ENCODE measurements at places on chromosomes 16 and 17.

DNA sequence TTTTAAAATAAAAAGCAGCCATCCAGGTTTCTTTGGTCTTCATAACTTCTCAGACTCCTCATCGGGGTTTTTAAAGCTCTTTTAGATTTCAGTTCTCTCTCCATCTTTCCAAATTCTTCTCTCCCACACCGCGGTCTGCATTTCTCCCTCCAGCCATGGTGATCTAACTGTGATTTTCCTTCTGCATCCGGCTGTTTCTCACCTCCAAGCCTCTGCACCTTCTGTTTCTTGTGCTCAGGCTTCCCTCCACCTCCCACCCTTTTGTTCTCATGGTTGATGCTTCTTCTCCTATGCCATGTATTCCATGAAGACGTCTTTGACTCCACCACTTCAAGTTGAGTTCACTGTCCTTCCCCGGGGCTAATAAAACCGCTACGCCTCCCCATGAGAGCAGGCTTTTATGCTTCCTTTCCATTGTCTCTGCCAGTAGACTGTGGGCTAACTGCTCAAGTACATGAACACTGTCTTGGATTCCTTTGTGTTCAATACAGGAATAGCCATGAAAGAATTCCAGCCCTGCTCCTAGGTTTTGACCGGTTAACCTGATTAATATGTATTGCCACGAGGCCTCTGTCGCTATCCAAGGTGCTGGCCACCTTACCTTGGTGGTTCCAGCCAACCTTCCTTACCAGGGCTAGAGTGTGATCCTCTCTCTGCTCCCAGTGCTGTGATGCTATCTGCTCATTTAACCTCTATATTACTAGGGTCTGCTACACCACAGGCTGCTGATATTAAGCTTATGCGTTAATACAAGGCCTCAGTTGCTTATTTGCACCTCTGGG is 625.1 kb downstream of the HS3ST4 start:
- DNase-seq, result no peak

GRCh38 chr16:71865173-71865863 is 18.7 kb downstream of the ZNF821 start:
- no peak for DNase-seq

DNA sequence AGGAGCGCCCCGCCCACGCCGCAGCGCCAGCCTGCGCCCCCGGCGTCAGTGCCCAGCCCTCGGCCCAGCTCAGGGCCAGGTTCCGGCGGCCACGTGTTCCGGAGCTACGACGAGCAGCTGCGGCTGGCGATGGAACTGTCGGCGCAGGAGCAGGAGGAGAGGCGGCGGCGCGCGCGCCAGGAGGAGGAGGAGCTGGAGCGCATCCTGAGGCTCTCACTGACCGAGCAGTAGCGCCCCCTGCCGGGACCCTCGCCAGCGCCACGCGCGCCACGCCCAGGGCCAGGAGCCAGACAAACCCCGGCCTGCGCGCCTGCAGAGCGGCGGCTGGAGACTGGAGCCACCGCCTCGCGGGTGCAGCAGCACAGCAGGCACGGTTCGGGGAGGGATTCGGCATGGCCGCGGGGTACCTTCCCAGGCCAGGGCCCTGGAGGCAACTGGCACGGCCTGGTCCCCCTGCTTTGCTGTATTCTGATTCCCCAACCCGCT is 9.3 kb downstream of the CORO6 start:
- DNase-seq, result no peak

DNA sequence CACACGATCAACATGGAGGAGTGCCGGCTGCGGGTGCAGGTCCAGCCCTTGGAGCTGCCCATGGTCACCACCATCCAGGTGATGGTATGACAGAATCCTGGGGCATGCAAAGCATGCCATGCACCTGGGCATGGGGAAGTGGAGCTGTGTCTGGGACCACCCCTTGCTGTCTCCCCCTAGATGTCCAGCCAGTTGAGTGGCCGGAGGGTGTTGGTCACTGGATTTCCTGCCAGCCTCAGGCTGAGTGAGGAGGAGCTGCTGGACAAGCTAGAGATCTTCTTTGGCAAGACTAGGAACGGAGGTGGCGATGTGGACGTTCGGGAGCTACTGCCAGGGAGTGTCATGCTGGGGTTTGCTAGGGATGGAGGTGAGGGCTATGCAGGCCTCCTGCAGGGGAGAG is 6.7 kb downstream of the IFI35 start:
- DNase-seq, result no peak

DNA sequence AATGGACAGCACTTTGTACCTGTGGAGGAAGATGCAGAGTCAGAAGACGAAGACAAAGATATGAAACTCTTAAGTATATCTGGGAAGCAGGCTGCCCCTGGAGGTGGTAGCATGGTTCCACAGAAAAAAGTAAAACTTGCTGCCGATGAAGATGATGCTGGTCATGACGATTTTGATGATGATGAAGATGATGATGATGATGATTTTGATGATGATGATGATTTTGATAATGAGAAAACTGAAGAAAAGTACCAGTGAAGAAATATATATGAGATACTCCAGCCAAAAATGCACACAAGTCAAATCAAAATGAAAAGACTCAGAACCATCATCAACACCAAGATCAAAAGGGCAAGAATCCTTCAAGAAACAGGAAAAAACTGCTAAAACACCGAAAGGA is 268.5 kb upstream of the EEF2KMT start:
- DNase-seq, result no peak

DNA sequence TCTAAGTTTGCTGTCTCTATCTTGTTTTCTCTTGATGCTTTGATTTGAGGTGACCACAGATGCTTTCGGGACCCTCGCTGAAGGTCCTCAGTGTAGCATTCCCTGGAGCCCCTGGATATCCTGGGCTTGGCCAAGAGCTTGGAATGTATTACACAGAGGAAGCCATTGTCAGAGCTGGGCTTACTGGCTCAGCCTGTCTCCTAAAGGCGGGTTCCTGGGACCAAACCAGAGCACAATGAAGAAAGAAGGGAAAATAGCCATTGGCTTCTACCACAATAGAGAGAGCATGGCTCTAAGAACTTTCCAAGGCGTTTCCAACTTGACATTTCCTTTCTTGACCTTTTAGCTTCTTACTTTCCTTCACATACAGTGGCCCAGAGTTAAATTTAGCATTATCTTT is 229.3 kb downstream of the HS3ST3A1 start:
- DNase-seq, result no peak

- DNase-seq, result no peak
These were observed at the start of gene WFIKKN1 for GRCh38 chr16:630815-631405. Gene WFIKKN1, plus strand, starts transcription at chr16:630985. Its CDS starts 269 bp downstream, at chr16:631254.

DNA sequence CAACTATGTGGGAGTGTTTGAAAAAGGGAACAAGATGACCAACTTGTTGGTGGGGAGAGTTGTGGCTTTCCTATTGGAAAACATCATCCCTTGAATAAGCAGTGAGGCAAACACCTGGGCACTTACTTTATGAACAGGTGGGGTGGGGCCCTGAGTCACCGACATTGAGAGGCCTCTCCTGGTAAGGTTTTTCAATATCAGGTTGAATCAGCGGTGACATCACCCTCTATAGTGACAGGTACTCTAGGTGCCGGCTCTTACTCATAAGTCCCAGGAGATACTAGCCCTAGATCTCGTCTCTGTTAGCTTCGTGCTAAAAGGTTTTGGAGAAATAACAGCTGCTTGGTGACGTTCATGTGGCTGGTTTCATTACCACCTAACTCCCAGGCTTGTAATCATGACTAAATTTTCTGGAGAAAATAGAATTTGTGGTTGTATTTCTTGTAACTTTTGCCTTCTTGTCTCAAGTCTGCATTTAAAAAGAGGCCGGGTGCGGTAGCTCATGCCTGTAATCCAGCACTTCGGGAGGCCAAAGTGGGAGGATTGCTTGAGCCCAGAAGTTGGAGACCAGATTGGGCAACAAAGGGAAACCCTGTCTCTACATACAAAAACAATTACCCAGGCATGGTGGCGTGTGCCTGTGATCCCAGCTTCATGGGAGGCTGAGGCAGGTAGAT is 19.3 kb downstream of the CDH1 start:
- no peak for DNase-seq

GRCh38 chr16:77408607-77409006 is 26.2 kb downstream of the ADAMTS18 start:
- no peak for DNase-seq

GRCh38 chr17:57051886-57052361 is 33.1 kb upstream of the AKAP1 start:
- no peak for DNase-seq

GRCh38 chr17:62678214-62678919 is 50.9 kb downstream of the MRC2 start:
- no peak for DNase-seq

- no peak for DNase-seq
These were observed 5.6 kb upstream of the BPTF start for GRCh38 chr17:67819722-67820121.

DNA sequence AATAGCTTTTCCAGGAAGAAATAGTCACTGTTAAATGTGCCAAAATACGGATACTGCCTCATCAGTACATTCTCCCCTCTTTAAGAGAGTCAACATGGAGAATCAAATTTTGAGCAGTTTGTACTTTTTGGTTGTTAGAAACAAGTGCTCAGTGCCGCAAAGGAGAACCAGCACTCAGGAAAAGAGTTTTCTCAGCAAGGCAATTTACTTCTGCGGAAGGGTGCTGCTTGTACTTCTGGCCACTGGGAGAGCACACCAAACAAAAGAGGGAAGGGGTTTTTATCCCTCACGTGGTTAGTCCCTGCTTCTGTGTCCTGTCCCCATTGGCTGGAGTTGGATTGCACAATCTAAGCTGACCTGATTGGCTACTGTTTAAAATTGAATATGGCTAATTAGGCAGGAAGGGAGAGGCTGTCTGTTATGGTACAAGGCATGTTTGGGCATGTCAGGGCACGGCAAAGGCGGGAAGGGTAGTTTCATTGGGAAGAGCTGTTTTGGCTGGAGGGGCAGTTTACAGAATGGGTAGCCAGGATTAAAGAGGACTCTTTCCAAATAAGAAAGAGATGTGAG is 499.3 kb downstream of the CDH13 start:
- no peak for DNase-seq

GRCh38 chr16:11301645-11302501 is 20.7 kb upstream of the PRM1 start:
- DNase-seq, result no peak

GRCh38 chr17:68820476-68820824 is 134.7 kb downstream of the ABCA8 start:
- no peak for DNase-seq

DNA sequence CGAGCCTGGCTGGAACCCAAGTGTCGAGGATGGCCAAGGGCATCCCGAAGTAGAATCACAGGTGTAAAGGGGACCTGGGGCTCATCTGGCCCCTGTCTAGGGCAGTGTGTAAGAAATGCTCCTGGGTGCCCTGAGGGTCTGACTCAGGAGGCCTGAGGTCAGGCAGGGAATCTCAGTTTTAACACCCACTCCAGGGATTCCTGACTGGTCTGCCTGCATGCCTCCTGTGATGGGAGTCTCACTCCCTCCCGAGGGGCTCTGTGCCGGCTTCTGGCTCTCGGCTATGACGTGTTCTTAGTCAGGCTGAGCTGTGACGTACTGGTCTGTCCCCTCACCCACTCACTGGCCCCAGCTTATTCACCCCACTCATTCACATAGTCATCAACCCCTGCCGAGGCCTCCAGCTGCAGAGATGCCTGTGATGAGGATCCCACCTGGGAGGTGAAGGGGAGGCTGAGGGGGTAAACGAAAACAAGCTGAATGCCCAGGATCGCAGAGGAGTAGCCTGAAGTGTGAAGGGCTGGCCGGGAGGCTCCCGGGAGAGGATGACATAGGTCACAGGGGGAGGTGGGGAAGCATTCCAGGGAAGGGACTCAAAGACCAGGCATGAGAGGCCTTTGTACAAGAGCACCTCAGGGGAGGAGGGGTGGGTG is 23.8 kb downstream of the FAM83G start:
- DNase-seq, result no peak

- no peak for DNase-seq
These were observed 481.9 kb downstream of the SOX9 start for GRCh38 chr17:72602517-72603419.

- DNase-seq, result no peak
These were observed 718 bp downstream of the ATP2A3 start for GRCh38 chr17:3963237-3964201.

- DNase-seq, result no peak
These were observed 6.8 kb downstream of the MAPK8IP3 start for GRCh38 chr16:1712791-1713261.

- no peak for DNase-seq
These were observed 585.6 kb downstream of the CDH13 start for GRCh38 chr16:83212301-83212841.

DNA sequence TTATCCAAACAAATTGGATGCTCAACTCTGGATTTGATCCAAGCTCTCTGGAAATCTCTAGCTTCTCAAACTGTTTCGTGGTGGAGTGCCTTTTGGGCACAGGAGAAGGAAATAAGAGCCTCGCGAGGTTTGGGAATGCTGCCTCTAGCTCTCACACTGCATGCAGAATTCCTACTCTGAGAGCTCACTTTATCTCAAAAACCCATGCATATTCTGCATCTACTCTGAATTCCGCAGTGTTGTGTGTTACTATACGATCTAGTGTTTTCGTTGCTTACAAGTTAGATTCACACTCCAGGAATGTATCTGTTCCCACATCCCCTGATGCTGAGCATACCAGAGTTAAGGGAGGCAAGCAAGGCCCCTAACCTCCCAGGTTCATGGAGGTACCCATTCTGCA is 462.7 kb downstream of the WWOX start:
- no peak for DNase-seq

DNA sequence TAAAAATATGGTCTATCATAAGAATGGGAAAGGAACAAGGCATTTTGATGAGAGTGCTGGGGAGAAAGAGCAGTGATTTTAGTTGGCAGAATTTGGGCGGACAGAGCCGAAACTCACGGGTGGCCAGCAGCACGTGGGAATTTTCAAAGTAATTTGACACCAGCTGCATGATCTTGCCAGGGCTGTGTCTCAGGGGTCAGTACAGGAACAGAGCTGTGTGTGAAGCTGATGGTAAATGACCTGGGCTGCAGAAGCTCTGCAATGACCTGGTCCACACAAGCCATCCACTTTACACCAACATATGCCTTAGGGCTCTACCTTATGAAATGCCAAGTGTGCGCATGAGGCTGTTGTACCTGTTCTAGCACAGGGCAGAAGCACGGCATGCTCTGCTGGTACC is 112.0 kb downstream of the ZFHX3 start:
- DNase-seq, result no peak

DNA sequence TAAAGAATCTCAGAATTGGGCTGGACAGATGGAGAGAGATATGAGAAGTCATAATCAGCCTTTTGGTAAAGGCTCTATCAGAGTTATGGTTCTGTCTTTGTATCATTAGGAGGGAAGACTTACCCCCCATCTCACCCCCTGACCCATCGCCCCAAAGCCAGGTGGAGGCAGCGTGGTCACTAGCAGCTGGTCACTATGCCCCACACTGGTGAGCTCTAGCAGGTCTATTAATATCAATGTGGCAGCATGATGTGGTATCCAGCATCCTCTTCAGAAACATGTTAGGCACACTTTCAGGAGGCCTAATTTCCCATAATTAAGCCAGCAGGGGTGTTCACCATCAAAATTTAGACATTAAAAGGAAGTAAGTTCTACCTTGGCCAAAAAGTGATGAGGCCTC is 183.8 kb upstream of the COX10 start:
- DNase-seq, result no peak
